ENCODE measurements at places on chromosomes 5 and 9.

GRCh38 chr9:98445576-98445975 is 190.1 kb upstream of the TBC1D2 start:
- DNase-seq, result no peak

- no peak for DNase-seq
Measured at GRCh38 chr5:34494111-34494755, 161.9 kb upstream of the RAI14 start.

GRCh38 chr9:127863191-127863621 is 8.7 kb upstream of the ENG start:
- DNase-seq, result no peak

DNA sequence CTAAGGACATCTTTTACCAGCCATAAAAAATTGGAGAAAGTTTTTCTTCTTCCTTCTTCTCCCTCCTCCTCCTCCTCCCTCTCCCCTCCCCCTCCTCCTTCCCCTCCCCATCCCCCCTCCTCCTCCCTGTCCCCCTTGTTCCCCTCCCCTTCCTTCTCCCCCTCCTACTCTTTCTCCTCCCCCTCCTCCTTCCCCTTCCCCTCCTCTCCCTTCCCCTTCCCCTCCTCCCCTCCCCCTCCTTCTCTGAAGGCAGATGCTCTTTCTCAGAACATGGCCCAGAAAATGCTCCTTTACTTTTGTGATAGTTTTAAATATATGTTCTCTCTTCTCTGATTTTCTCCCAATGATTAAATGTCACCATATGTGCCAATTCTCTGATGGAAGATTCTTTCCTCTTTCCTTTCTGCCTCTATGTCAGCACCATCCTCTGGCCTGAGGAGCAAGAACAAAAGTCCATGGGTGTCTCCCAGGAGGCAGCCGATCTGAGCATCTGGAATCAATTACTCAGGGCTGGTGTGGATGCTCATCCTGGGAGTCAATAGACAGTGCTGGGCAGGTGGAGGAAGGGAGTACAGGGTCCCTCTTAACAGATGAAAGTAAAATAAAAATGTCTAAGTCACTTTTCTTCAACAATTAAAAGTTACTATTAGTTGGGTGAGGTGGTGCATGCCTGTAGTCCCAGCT is 63.0 kb upstream of the GNA14 start:
- DNase-seq, result no peak

DNA sequence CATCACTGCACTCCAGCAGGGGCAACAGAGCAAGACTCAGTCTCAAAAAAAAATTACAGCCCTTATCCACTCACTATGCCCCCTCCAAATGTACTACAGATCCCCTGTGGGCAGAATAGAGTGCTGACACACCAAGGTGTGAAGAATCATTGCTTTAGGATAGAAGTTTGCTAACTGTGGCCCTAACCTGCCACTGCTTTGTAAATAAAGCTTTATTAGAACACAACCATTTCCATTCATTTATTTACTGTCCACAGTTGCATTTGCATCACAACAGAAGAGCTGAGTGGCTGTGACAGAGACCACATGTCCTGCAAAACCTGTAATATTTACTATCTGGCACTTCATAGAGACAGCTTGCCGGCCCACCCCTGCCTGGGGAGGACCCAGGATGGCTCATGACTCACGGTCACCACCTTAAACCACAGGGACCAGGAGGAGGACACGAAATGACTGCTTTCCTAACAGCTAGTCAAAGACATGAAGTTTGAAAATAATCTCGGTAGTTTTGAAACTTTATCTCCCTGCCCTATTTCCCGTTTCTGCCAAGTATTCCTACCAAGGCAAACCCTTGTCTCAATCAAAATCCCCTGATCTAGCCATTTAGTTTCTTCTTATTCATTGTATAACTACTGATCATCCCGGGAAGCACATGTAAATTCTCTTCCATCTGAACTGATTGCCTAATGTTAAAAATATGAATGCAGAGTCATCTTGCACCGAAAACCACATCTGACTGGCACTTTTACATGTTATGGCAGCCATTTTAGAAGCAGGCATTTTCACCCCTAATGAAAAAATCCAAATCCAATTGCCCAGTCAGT is 206.1 kb downstream of the SLIT3 start:
- no peak for DNase-seq

DNA sequence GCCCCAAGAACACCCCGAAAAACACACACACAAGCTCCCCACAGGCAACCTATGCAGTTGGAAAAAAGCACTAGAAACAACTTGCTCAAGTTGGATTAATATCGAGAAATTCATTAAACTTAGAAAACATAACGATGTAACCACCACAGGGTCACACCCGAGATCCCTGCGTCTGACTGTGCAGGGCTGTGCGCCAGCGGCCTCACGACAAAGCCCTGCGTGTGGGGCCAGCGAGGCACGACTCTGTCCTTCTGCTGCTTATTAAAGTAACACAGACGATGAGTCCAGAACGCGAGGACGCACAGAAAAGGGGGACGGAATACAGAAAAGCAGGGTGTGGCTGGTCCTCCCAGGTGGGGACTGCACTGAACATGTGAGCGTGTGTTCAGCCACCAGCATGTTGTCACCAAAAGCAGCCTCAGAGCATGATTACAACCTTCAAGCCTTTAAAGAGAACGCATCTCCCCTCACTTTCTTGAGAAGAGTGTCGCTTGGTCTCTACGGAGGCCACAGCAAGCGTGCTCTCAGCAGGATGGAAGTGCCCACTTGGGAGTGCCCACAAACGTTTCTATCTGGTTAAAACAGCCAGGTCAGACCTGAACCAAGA is 14.4 kb downstream of the SLC12A7 start:
- peak; percentile 31 for DNase-seq

- no peak for DNase-seq
Measured at GRCh38 chr9:81652058-81652687, 37.2 kb downstream of the TLE1 start.

DNA sequence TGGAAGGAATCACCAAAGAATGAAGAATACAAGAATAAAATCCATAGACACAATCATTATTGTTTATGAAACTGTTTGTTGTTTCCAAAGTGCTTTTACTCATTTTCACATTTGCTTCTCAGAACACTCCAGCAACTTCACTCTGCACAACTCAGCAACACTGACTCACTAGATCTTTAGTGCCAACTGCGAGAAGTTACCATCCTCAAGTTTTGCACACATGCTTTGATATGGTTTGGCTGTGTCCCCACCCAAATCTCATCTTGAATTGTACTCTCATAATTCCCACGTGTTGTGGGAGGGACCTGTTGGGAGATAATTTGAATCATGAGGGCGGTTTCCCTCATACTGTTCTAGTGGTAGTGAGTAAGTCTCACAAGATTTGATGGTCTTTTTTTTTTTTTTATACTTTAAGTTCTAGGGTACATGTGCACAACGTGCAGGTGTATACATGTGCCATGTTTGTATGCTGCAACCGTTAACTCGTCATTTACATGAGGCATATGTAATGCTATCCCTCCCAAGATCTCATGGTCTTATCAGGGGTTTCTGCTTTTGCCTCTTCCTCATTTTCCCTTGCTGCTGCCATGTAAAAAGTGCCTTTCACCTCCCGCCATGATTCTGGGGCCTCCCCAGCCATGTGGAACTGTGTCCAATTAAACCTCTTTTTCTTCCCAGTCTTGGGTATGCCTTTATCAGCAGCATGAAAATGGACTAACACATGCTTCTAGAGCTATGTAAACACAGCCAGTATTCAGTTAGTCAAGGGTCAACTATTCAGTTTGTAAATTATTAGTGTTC is 36.9 kb downstream of the CLINT1 start:
- DNase-seq, result no peak

DNA sequence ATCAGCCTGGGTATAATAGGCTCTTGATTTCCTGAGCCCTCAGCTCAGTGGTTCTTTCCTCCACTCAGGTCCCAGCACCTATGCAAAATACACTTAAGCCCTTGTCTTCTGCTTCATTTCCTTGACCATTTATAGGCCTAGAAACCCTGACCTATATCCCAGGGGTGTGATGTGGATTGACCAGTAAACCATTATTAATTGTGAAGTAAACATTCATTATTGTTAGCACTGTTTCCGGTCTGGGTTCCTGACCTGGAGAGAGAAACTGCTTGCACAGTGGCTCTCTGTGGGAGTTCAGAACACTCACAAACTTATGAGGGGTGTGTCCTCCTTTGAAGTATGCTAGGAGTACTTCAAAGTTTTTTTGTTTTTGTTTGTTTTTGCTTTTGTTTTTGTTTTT is 19.6 kb upstream of the TOMM5 start:
- no peak for DNase-seq

GRCh38 chr9:133224762-133225161 is 15.7 kb upstream of the OBP2B start:
- no peak for DNase-seq

DNA sequence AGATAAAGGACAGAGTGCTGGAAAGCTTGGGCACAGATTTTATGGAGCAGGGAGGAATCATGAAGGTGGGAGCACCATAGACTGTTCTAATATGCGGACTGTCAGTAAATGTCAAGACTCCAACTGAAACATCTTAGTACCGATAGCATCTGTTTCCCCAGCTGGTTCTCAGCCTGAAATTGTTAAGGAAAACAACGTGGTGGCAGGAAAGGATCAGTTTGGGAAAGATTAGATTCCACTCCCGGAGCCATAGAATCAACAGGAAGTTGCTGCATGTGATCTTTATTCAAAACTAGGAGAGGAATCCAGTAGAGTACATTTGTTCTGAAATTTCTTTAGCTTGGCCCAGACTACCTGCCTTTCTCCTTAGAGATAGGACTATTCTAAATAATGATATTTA is 559.1 kb downstream of the CSNK1G3 start:
- no peak for DNase-seq

- DNase-seq, result no peak
Measured at GRCh38 chr5:106522296-106522695, 1148.4 kb downstream of the EFNA5 start.

GRCh38 chr5:45793638-45794532 is 97.7 kb upstream of the HCN1 start:
- DNase-seq, result no peak

GRCh38 chr5:162067162-162067561 is 411 bp upstream of the GABRG2 start:
- DNase-seq, result no peak

GRCh38 chr9:6681957-6682501 is 36.5 kb upstream of the GLDC start:
- no peak for DNase-seq

DNA sequence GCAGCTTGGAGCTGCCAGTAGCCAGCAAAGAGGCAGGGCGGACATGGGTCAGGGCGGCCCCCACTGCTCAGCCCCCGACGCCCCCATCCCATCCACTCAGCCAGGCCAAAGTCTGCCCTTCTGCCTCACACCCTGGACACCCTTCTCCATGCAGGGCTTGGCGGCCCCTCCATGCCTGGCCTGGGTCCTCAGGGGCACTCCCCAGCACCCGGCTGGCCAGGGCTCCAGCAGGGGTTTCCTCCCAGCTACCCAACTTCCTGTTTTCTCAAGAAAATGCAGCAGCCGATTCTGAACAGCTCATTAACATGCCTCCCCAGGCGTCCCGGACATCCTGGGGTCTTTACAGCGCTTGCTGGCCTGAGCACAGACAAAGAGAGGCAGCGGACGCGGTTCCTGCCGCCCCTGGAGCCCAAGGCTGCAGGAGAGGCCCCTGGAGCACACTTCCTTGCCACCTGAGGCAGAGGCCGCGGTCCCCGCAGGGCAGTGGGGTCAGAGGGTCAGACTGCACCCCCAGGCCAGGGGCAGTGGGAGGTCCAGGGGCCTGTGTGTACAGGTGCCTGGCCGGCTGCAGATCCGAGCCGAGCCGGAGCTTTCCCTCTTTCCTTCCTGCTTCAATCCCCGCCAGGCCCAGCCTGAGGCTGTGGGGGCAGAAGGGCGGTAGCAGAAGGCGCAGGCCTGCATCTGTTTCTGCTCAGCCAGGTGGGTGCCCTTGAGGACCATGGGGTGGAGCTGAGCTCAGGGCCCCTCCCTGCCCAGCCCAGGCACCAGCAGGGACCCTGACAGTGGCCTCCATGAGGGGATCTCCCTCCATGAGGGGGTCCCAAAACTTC is 18.7 kb upstream of the NRARP start:
- DNase-seq, result peak; percentile 18

GRCh38 chr5:89281766-89282553 is 399.0 kb upstream of the MEF2C start:
- DNase-seq, result no peak

DNA sequence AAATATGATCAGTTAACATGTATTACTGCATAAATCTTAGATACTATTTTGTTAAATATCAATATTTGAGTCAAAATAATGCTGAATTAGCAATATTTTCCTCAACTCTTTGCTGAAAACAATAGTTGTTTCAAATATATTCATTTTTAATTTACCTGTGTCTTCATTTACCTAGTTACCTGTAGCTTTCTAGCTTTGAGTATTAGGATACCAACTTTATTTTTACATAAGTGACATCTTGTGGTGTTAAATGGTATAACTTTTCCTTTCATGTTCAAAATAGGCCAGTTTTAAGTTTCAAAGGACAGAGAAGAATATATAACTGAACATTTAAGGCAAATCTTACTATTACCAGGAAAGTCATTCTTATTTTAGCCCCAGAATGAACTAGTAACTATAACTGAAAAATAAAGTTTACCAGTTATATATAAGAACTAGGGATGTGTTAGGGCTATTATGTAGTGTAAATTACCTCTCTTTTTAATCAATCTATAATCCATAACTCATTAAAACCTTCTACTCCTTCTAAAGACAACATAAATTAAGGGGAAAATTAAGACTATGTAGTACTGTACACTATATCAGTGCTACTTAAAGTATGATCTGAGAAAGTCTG is 25.3 kb downstream of the AP3B1 start:
- DNase-seq, result peak; percentile 40

- DNase-seq, result no peak
Measured at GRCh38 chr5:167785901-167786300, 505.5 kb upstream of the WWC1 start.

GRCh38 chr5:58872670-58873273 is 289.9 kb downstream of the RAB3C start:
- no peak for DNase-seq

- no peak for DNase-seq
Measured at GRCh38 chr9:8809741-8810140, 1010.2 kb upstream of the DMAC1 start.

DNA sequence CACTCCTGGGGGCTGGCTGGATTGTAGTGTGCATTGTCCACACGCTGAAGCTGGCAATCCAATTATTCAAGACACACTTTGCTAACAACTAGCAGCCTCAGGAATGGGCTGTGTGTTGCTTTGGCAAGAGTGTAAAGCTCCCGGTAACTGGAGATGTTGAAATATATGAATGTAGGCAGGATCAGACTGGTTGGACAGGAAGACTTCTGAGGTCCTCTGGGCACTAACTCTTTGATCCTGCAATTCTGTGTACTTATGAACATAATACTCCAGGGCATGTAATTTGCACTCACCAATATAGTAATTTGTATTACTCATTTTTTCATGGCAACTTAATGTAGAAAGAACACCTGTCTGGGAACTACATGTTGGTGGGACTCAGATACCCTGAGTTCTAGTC is 106.7 kb upstream of the SLC28A3 start:
- no peak for DNase-seq

DNA sequence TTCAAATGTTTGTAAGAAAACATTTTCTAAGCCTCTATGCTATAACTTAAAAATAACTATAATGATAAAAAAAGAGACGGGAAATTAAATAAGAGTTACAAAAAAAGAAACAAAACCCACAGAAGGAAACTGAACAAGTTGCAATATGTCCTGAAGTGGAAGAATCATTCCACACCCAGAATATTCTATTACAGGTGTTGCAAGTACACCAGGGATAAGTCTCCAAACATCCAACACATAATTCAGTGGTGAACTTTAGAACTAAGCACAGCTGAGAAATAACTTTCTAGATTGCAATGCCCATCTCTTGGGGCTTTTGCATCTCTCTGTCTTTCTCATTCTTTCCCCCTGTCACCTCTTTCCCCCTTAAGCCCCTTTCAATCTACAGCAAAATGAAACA is 325.2 kb downstream of the BRINP1 start:
- DNase-seq, result no peak

- DNase-seq, result no peak
Measured at GRCh38 chr9:20319641-20320337, 302.5 kb downstream of the MLLT3 start.
